CD4-positive, alpha-beta memory T cell (primary cell): ENCODE measurements at places on chromosomes 7 and 10.

GRCh38 chr10:92692697-92693533 is 3.2 kb downstream of the HHEX start:
- DNase-seq: no peak

DNA sequence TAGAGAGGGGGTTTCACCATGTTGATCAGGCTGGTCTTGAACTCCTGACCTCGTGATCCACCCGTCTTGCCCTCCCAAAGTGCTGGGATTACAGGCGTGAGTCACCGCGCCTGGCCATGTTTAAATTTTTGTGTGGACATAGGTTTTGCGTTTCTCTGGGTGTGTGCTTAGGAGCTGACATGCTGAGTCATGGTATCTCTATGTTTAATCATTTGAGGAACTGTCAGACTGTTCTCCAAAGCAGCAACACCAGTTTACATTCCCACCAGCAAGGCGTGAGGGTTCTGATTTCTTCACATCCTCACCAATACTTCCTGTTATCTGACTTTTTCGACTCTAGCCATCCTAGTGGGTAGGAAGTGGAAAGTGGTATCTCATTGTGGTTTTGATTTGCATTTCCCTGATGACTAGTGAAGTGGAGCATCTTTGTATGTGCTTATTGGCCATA is 153.7 kb downstream of the DNAJB6 start:
- DNase-seq: peak; percentile 81

GRCh38 chr7:132438926-132439325 is 137.3 kb downstream of the PLXNA4 start:
- no peak for DNase-seq

DNA sequence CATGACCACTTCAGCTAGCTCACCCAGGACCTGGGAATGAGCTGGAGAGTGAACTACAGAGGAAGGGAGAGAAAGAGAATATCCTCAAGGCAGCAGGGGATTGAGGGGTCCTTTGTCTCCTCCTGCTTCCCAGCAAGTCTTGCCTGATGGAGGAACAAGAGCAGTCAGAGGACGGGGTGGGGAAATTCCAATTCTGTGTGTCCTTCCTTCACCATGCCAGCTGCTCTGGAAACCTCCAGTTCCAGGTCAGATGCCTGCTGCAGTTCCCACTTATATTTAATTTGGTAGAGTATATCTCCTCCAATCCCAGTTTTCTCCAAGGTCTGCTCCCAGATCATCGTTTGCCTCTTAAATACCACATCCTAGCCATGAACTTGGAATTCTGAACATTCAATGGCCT is 21.4 kb upstream of the LEP start:
- no peak for DNase-seq

DNA sequence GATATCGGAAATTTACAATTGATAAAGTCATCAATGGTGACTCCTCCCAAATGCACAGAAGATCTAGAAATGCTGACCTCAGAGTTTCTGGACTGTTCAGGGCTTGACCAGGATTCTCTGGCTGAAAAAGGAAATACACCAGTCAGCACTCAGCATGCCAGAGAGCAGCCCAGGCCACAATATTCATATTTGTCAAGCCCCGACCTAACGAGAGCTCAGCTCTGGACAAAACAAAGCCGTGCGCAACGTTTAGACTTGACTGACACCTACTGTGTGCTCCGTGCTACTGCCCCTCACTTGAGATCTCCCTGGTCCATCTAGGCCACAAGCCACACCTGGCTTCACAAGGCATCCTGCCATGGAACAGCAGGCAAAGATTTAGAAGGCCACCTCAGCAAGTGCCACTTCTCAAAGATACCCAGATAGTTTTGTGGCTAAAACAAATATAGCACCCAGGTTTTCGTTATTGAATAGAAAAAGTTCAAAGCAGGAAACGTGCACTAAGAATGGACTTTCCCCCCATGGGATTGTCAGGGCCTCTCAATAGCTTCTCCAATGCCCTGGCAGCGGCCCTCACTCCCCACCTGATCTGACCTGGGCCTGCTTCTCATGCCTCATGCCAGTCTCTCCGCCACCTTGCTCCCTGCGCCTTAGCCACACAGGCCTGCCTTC is 218.3 kb downstream of the FAM107B start:
- DNase-seq: peak; percentile 47

- DNase-seq: no peak
Measured at GRCh38 chr10:86671419-86671818, 3.1 kb downstream of the LDB3 start.

DNA sequence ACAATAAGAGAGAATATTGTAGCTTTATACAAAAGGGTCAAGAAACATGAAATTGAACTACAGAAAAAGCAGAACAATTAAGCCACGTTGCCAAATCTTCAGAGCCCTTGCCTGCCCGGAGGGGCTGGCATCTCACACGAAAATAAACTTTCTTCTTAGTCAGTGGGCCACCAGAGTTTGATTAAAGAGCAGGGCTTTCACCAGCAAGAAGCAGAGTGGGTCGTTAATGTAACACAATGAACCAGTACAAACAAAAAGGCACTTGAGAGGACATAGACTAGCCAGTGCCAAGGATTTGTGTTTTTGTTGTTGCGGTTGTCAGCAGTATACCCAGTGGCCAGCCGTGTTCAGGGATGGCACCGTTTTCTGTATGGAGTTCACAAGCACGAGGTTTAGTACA is 155.4 kb downstream of the NRP1 start:
- DNase-seq: no peak

GRCh38 chr10:21482821-21483220 is 42.7 kb downstream of the SKIDA1 start:
- no peak for DNase-seq

DNA sequence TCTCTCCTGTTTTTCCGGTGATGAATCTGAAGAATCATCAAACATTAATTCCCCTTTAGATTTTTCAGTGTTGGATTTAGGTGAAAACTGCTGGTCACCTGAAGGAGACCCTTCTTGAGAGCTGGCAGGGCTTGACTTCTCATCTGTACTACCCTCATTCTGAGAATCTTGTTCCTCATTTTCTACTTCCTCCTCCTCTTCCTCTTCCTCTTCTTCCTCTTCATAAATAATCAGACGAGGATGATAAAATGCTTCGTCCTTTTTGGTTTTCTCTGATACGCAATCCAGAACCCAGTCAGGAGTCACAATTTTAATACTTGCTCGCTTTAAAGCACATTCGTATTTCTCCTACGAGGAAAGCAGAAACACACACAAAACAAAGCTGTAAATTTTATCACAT is 26.9 kb downstream of the PAXIP1 start:
- no peak for DNase-seq

DNA sequence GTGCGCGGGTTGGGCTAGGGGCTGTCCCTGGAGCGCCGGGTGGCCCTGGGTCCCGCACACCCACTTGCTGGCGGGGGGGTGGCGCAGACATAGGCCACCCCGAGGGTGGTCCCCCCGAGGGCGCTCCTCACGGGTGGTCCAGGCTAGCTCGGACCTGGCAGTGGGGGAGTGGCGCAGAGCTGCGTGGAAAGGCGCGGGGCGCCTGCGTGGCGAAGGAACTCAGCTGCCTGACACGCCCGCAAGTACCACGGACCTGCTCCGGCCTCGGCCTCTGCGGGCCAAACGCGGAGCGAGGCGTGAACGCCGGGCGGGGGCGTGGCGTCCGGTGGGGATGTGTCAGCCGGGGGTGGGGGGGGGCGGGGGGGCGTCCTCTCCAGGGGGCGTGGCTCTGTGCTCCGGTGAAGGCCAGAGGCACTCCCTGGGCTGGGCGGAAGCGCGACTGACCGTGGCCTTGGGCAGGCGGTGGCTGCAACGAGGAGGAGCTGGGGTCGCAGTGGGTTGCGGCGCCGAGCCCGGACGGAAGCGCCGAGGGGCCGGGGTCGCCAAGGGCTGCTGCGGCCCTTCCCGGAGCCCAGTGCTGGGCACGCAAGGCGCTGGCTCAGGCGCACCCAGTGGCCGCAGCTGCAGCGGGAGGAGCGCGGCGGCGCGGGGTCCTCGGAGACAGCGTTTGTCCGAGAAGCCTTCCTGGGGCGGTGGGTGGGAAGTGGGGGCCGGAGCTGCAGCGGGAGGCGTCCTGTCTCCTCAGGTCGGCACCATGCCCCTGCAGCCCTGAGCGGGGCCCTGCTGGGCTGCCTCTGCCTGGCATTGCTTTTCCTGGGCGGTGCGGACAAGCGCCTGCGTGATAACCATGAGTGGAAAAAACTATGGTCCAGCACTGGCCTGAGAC is 58.9 kb upstream of the NUPR2 start:
- no peak for DNase-seq

- DNase-seq: no peak
Measured at GRCh38 chr7:123712619-123713018, 36.2 kb downstream of the WASL start.

DNA sequence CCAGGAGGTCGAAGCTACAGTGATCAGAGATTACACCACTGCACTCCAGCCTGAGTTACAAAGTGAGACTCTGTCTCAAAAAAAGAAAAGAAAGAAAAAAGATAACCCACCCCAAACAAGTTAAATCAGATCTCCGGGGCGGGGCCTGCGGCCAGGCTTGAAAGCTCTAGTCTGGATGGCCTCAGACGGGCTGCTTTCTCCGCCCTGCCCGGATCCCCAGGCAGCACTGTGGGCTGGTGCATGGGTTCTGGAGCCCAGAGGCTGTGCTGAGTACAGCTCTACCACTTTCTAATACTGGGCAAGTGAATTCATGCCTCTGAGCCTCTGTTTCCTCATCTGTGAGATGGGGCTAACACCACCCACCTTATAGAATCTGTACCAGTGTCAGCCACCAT is 83.7 kb downstream of the ZMIZ1 start:
- no peak for DNase-seq

- DNase-seq: no peak
Measured at GRCh38 chr10:90354914-90355313, 502.9 kb downstream of the HTR7 start.

DNA sequence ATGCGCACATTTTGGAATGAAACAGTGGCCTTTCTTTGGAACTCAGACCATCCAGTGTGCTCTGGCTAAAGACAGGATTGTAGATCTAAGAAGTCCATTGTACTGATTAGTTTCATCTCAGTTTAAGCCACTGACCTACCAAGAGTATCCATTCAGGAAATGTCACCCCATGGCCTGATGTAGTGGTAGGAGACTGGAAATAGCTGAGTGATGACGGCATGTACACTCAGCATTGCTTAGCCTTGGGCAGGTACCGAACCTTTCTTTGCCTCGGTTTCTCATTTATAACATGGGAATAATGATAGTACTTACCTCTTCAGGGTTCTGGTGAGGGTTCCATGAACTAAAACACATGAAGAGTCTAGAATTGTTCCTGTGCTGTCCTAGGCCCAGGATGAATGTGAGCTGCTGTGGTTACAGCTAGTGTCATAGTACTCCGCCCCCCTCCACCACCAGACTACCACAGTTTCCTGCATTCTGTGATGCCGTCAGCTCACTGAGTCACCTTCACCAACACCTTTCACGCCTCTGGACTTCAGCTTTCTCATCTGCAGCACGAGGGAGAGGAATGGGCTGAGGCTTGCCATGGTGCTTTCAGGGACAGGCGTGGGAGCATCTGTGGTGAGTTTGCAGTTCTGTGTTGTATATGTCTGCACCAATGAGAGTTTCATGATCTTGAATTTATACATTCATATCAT is 484.0 kb upstream of the GALNT17 start:
- peak; percentile 80 for DNase-seq

DNA sequence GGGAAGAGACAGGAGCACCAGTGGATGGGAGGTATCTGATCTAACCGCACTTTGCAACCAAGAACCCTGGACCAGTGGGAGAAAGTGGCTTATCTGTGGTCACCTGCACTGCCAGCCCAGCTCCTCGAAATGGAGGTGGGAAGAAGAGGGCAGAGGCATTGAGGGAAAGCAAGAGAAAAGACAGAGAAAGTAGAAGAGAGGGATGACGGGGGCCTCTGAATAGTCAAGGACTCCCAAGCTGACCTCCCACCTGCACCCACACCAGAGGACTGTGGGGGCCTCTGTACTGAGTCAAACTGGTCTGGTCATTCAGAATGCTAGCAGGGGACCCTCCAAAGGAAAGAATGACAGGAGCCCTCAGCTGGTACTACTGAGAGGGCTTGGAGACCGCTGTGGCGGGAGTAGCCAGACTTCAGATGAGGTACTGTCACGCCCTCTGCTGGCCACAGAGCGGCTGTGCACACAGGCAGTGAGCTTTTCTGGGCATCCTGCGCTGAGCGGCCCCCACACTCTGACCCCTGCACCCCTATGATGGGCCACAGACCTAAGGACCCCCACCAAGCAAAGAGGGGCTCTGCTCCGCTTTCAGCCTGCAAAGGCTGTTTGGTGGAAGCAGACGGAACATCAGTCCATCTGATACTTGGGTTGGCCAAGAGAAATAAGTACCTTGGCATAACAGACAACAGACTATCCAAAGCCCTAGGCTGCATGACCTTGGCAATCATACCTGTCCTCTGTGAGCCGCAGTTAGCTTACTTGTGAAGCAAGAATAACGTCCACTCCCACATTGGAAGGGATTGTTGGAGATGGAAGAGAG is 112.9 kb downstream of the COL13A1 start:
- DNase-seq: peak; percentile 31

DNA sequence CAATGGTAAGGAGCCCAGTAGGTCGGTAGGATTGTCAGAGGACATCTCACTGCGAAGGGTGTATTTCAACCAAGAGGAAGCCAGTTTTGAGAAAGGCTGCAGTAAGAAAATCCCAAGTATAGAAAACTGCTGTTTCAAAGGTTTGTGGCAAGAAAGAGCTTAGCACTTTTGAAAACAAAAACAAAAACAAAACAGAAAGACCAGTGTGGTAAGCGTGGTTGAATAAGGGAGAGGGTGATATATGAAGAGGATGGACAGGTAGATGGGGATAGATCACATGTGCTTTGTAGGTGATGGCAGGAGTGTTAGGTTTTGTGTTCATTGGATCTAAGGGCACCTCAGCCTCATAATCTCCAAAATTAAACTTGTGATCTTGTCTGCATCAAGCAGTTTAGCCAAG is 141.6 kb upstream of the WNT16 start:
- no peak for DNase-seq

DNA sequence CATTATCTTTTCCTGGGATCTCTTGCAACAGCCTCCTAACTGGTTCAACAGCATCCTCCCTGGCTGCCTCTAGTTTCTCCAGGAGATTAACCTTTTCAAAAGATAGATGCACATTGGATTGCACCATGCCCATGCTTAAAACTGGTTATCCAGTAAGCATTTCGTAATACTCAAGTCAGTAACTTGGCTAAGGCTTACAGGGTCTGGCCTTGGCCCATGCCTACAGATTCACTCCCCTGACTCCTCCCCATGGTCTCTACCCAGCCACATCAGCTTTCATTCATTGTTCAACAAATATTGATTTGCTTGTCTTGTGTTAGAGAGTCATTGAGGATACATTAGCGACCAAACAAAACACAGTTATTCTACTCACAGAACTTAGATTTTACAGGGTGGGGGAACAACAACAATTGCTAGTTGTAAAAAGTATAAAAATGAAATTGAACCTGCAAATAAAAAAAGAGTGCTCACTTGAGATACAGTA is 1.8 kb upstream of the KIF20B start:
- no peak for DNase-seq

- no peak for DNase-seq
Measured at GRCh38 chr7:115249080-115249479, 327.2 kb downstream of the MDFIC start.

DNA sequence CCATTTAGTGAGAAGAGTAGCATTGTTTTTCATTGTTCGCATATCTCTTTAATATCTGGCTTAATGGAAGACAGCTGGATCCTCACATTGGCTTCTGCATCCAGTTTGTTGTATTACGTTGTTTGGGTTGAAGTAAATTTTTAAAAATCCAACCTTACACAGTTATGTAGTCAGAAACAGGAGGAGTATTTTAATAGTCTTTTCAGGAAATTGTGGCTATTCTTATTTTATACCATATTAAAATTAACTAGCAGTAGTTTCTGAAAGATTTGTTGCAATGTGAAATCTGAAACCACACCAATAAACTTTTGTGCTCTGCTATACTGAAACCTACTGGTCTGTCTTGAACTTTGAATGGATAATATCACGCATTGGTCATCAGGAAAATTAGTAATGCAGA is 27.9 kb downstream of the MYPN start:
- no peak for DNase-seq
